Motor neuron (in vitro differentiated cells): ENCODE measurements at places on chromosomes 7 and 10. TPM values are rescaled to one million over a fixed set of nuclear protein-coding genes. Genes with fewer than 3 reads are reported as not detected.

The BAMBI gene
- total RNA-seq, result 14.6 and 16.6 TPM in 2 replicates

The PIK3AP1 gene
- 8.0 and 8.3 TPM in 2 replicates for total RNA-seq

The CCDC7 gene
- 30.4 and 33.1 TPM in 2 replicates for total RNA-seq

The COL26A1 gene
- not detected in 2 replicates for total RNA-seq

The DOCK1 gene
- 57.1 and 63.5 TPM in 2 replicates for total RNA-seq

The TMEM225B gene
- total RNA-seq, result 0.65 TPM in 1 of 2 replicates, not detected in the other

The MKI67 gene
- total RNA-seq, result 0.86 and 1.6 TPM in 2 replicates

The VWDE gene
- total RNA-seq, result 0.16 and 0.69 TPM in 2 replicates

The PNLIPRP1 gene
- 4.2 TPM in 1 of 2 replicates, not detected in the other for total RNA-seq

The FEZF1 gene
- not detected in 2 replicates for total RNA-seq

The ARHGAP12 gene
- total RNA-seq, result 50.3 and 57.0 TPM in 2 replicates

The TM9SF3 gene
- 80.8 and 85.5 TPM in 2 replicates for total RNA-seq

The P4HA1 gene
- 113 and 117 TPM in 2 replicates for total RNA-seq

The CRYGN gene
- 2.4 TPM in 1 of 2 replicates, not detected in the other for total RNA-seq

The TAS2R41 gene
- 1.0 and 1.1 TPM in 2 replicates for total RNA-seq

The KMT2E gene
- total RNA-seq, result 26.6 and 31.2 TPM in 2 replicates

The UCN3 gene
- total RNA-seq, result 0.18 TPM in 1 of 2 replicates, not detected in the other

The VIM gene
- total RNA-seq, result 891 and 1,077 TPM in 2 replicates

The PTEN gene
- 69.4 and 76.3 TPM in 2 replicates for total RNA-seq

The SCART1 gene
- total RNA-seq, result 0.43 and 1.7 TPM in 2 replicates

The ZNF804B gene
- total RNA-seq, result 0.05 and 0.15 TPM in 2 replicates

The TSPAN14 gene
- total RNA-seq, result 13.8 and 14.6 TPM in 2 replicates

The THSD7A gene
- total RNA-seq, result 1.3 and 1.7 TPM in 2 replicates
